ENCODE measurements at places on chromosomes 12 and 14.

- no peak for DNase-seq
Measured at GRCh38 chr12:26979733-26980132, 34.5 kb downstream of the TM7SF3 start.

DNA sequence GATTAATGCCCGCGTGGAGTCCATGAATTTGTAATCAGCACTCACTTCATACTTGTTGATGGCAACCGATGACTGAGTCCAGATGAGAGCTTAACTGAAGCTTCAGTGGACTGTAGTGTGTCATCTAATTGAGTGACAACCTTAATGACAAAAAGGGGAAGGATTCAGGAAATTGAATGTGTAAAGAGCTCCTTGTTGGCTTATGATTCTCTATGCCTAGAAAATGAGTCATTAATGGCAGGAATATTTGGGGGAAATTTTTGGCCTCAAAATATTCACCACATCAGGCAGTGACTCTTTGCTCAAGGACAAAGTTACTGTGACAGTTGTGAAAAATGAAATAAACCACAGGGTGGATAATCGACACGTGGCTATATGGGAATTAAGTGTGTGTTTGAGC lies 55.3 kb upstream of the STON2 start:
- no peak for DNase-seq

GRCh38 chr14:46198676-46199075 lies 452.9 kb downstream of the RPL10L start:
- DNase-seq: no peak

DNA sequence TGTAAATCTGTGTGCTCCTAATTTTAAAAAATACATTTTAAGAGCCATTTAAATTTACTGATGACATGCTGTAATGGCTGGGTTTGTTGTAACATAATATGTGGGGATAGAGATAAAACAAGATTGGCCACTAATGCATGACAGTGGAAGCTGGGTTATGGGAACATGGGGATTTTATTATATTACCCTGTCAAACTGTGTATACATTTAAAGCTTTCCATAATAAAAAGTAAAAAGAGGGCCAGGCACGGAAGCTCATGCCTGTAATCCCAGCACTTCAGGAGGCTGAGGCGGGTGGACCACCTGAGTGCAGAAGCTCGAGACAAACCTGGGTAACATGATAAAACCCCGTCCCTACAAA lies 9.1 kb downstream of the TMEM233 start:
- no peak for DNase-seq

- no peak for DNase-seq
Measured at GRCh38 chr14:69887740-69888657, 8.8 kb downstream of the SMOC1 start.

DNA sequence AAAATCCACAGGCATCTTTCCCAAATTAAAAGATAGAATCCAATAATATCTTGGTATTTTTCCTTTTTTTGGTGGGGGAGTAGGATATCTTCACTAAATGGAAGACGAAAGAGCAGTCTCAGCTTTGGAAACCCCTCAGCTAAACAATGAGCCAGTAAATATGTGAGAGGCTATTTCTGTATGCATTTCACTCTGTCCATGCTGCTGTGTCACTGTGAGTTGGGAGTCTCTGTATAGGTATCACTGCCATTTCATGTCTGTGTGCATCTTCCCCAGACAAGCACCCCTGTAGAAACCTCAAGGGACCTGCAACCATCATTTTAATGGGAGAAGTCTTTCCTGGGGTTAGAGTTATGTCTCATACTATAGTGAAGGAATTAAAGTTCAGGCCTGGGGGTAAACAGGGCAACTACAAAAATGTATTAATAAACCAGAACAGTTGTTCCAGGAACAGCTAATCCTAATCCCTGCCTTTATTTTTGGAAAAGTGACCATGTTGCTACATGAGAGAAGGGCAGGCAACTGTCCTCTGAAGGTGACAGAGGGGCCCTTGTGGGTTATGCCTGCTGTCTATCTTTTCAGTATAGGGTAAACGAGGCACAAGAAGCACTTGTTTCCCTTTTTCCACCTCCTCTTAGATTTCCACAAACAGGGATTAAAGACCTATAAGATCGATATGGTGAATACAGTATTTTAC lies 11.3 kb upstream of the STAC3 start:
- DNase-seq: no peak

- DNase-seq: no peak
Measured at GRCh38 chr14:106670011-106670410, 1143.6 kb downstream of the TMEM121 start.

GRCh38 chr14:106790189-106791036 lies 1264.0 kb downstream of the TMEM121 start:
- peak; percentile 80 for DNase-seq

- DNase-seq: no peak
Measured at GRCh38 chr14:71371711-71372396, 464.6 kb downstream of the PCNX1 start.

DNA sequence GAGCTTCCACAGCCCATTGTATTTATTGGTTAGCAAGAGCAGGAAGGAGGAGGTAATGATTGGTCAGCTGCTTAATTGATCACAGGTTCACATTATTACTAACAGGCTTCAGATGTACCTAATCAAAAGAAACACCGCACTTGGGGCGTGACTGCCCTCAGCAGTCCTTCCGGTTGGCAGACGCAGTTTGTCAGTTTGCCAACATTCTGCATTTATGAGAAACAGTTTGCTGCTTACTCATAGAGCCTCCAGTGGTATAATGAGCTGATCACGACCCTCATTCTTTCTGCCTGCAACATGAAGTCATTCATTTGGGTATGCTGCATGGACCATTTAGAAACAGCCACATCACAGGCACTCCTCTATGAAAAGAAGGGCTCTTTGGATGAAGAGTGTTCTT lies 42.5 kb upstream of the PPM1H start:
- DNase-seq: no peak

DNA sequence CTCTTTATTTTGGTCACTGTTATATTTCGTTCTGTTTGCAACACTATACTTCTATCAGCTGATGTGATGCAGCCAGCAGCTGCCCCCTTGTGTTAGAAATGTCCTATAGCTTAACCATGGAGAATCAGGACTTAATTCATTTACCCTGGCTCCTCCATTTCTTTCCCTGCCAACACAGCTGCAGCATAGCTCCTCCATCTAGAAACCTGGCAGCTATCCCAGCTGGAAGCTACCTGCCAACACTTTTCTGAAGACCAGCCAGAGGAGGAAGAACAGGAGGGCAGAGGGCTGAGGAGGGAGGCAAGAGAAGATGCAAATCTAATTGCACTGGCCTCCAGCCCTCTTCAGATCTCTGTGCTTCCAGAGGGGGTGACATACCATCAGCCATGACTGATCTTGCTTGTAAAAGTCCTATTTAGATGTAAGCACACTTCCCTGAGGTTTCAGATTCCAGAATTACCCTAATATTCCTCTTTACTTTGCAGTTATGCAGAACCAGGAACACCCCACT lies 156.8 kb upstream of the TMEM260 start:
- peak; percentile 46 for DNase-seq

- DNase-seq: no peak
Measured at GRCh38 chr14:54715811-54716210, 148.9 kb downstream of the SAMD4A start.

DNA sequence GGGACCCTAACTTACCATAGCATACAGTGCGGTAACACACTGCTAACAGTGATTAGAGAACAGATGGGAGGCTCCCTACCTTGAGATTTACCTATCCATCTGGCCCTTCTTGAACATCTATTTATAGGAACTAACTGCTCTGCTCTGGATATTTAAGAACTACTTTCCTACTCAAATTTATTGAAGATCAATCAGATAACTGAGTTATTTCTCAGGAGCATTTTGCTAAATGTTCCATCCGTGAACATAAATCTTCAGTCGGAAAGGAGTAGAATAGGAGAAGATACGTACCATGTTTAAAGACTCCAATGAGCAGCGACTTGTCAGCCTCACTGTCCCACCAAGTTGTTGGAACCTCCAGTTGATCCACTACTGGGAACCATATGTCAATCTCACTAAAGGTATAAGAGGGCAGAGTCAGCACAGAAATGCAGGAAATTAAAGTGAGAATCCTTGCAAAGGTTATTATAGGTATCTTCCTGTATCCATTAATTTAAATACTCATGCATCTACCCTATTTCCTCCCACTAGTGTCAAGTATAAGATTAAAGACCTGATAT lies 15.6 kb upstream of the SUPT16H start:
- DNase-seq: no peak

DNA sequence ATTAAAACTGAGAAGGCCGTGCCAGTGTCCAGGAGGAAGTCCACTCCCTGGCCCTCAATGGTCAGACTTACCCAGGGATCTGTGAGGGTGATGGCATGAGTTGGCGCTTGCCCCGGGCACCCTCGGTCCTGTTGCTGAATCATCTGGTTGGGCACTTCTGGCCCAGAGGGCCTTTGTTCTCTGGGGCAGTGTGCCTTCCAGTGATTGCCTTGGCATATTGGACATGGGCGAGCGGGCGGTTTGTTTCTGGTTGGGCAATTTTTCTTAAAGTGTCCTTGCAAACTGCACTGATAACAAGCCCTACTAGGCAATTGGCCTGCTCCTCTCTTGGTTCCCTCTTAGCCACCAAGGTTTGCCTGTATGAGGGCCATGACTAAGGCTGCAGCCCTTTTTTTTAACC lies 69.5 kb upstream of the ZDHHC17 start:
- no peak for DNase-seq

GRCh38 chr14:61927060-61927459 lies 164.8 kb downstream of the SNAPC1 start:
- DNase-seq: no peak

DNA sequence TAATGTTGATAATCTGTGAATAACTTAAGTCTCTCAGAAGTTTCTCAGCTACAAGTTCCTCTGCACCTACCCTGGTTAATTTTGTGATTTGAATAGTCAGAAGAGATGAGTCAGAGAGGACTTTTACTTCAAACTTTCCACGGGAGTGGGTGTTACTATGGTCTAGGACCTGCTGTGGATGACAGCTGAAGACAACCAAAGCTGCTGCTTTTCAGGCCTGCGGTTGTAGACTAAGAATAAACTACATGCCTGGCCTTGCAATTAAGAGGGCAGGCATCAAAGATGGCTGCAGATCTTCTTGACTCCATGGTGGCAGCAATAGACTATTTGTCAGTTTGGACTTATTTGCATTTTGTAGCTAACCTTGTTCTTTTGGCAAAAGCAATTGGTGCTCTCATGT lies 227.1 kb upstream of the KRR1 start:
- no peak for DNase-seq

- peak; percentile 80 for DNase-seq
Measured at GRCh38 chr12:12376646-12377448, 20.0 kb downstream of the BORCS5 start.

- no peak for DNase-seq
Measured at GRCh38 chr12:117551665-117552064, 190.2 kb upstream of the NOS1 start.

- no peak for DNase-seq
Measured at GRCh38 chr12:50642035-50642451, 121.9 kb upstream of the ATF1 start.

GRCh38 chr14:102138961-102139285 lies 774 bp upstream of the WDR20 start:
- no peak for DNase-seq

DNA sequence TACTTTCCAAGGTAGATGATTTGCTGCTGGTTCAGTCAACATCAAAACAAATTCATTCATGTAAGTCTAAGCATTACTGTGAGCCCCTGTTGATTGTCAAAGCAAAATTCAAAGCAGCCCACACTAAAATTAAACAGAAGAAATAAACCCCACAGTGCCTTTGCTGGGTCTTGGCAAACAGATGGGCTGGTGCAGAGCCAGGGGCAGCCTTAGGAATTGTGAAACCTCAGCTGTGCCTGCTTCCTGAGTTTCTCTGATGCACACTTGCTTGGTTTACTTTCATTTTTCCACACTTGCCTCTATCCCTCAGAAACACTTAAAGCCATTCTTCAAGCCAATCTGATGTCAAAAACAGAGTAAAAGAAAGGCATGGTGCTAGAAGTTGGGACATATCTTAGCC lies 6.6 kb upstream of the PLEKHG7 start:
- no peak for DNase-seq

GRCh38 chr12:132084621-132085290 lies 59.4 kb downstream of the DDX51 start:
- peak; percentile 46 for DNase-seq

DNA sequence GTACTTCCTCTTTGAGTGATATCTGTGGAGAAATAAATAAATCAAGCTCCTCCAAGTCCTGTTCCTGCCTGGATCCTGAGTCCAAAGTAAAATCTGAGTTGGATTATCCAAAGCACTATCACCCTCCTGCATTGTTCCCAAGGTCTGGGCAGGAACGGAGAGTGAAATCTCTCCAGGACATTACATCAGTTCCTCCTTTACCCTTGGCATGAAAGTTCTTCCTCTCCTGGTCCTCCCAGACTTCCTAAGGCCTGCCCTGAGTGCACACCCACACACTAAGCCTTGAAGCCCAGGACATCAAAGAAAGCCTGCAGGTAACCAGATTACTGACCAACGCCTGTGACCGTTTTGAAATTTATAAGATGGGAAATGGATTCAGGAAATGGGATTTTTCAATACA lies 206.8 kb upstream of the BCL2L14 start:
- DNase-seq: no peak

- no peak for DNase-seq
Measured at GRCh38 chr14:106875503-106875902, 1349.1 kb downstream of the TMEM121 start.

GRCh38 chr14:105709281-105710118 lies 183.1 kb downstream of the TMEM121 start:
- DNase-seq: no peak

DNA sequence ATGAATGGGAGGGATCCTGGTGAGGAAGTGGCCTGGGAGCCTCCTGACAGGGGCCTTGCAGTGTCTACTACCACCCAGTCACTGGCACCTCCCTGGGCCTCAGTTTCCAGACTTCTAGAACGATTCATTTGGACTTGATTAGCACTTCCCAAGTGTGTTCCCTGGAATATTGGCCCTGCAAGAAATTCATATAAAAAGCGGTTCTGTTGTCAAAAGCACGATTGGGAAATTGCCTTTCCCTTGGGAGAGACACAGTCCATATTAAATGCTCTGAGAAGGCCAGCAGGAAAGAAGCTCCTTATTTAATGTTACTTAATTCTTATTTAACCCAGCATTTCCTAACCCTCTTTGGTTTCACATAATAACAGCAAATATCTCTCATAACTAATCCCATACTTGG lies 61.9 kb downstream of the DRAM1 start:
- DNase-seq: no peak

DNA sequence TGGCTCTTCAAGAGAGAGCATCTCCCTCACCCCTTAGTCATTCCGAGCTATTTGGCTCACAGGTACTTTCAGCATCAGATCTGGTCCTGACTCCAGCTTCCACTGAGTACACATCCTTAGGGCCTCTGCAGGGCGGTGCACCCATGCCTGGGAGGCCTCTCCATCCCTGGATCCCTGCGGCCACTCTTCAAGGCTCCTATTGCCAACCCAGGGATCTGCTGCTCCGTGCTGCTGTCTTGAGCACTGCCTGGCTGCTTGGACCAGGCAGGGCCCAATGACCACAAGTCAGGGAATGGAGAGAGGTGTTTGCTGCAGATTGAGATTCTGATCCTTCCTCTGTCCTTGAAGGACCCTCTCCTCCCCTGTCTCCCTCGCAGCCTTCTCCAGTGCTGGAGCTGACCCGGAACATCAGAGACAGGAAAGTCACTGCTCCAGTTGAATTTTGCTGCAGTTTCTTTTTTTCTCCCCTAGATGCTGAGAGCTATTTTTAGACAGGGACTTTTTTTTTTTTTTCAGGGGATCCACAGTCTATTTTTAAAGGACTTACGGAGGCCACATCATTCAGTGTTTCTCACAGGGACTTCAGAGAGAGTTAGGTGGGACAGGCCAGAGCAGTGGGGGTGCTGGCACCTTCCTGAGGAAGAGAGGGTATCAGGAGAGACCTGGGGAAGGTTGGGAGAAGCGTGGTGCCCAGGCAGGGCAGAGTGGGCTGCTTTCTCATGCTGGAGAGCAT lies 50.1 kb upstream of the KCNA1 start:
- DNase-seq: no peak

- DNase-seq: no peak
Measured at GRCh38 chr12:29921307-29921706, 137.6 kb upstream of the TMTC1 start.
